AG20443 (cell line): ENCODE measurements at places on chromosomes 16 and 17.

GRCh38 chr16:89095491-89095951 is 1.9 kb downstream of the ACSF3 start:
- no peak for DNase-seq

DNA sequence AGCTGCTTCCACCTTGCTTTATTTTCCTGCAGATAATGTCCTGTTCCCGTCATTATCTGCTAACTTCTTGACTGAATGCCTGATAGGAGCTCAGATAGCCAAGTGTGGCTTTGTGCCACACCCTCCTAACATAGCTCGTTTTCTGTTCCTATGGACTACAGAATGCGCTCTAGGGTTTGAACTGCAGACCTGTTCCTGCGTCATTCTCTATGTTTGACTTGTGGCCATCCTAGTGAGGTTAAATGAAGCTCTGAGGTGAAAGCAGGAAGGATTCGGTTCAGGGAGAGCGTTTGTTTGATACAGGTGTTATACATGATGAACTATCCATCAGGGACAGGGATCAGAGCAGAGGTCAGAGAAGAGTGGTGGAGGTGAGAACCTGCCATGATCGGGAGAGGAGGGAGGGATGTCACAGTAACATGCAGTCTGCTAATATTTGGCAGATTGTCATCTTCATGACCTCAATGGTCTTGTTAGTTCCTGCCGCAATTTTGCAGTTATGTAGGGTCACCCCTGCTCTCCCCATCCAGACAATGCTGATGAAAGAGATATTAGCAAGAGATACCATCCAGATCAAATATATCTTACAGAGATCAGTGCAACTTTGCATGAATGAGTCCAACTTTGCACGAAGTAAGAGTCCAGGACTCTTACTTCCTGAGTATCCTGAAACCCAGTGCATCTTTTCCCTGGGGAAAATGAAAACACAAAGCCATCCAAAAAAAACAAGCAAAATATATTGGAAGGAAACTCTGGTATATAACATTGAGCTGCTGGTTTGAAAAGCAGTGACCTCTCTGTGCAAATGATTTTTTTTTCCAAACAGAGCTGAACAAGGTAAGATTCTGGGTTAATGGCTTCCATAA is 32.8 kb downstream of the MPHOSPH6 start:
- no peak for DNase-seq

DNA sequence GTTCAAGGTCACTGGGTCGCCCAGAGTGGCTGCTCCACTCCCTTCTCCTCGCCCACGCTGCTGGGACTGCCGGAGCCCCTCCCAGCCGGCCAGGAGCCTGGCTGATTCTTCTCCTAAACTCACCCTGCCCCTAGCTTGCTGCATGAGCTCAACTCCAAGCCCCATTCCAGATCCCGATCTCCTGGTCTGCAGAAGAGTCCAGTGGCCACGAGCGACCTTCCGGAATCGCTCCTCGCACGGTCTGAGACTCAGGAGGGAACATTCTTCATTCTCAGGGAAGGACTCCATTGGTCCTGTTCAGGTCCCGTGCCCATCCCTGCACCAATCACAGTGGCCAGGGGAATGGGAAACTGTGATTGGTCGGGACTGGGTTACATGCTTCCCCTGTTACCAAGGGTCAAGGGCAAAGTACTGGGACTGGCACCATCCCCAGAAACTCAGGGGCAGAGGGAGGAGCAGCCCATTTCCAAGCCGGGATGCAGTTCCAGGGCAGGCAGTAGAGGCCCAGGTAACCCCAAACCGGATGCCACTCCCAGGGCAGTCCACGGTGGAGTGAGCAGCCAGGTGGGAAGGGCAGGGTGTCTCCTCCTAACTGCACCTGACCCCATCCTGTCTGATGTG is 24.5 kb upstream of the CIBAR2 start:
- DNase-seq: no peak

GRCh38 chr16:90084215-90084950 is 7.3 kb upstream of the PRDM7 start:
- DNase-seq: no peak

DNA sequence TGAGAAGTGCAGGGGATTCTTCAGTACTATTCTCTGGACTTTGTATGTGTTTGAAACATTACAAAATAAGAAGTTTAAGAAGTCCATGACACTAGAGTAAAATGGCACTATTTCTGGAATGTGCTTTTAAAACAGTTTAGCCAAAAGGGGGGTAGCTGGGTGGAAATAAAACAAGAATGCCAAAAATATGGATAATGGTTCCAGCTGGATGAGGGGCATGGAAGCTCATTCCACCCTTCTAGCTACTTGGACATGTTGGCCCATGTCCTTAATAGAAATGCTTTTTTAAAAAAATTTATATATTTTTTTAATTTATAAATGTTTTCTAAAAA is 13.1 kb downstream of the ZC3H7A start:
- peak; percentile 36 for DNase-seq

GRCh38 chr17:48546924-48547807 is 2.3 kb upstream of the HOXB2 start:
- DNase-seq: no peak

- DNase-seq: peak; percentile 76
Observed at GRCh38 chr17:49076573-49077384, 55.8 kb upstream of the B4GALNT2 start.

DNA sequence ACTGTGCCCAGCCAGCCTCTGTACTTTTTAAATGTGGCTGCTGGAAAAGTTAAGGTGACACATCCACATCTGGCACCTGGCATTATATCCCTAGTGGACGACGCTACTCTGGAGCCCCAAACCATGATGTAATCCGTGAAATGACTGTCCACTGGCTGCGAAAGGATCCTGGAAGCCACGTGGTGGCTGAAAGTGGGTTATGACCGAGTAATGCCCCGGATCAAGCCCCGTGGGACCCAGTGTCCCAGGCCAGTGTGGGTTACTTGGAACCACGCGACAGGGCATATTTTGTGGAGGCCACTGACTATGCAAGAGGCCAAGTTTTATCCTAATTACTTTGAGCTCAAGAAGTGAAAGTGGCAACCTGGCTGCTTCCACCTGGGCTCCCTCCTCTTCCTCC is 79.6 kb downstream of the PGS1 start:
- no peak for DNase-seq

DNA sequence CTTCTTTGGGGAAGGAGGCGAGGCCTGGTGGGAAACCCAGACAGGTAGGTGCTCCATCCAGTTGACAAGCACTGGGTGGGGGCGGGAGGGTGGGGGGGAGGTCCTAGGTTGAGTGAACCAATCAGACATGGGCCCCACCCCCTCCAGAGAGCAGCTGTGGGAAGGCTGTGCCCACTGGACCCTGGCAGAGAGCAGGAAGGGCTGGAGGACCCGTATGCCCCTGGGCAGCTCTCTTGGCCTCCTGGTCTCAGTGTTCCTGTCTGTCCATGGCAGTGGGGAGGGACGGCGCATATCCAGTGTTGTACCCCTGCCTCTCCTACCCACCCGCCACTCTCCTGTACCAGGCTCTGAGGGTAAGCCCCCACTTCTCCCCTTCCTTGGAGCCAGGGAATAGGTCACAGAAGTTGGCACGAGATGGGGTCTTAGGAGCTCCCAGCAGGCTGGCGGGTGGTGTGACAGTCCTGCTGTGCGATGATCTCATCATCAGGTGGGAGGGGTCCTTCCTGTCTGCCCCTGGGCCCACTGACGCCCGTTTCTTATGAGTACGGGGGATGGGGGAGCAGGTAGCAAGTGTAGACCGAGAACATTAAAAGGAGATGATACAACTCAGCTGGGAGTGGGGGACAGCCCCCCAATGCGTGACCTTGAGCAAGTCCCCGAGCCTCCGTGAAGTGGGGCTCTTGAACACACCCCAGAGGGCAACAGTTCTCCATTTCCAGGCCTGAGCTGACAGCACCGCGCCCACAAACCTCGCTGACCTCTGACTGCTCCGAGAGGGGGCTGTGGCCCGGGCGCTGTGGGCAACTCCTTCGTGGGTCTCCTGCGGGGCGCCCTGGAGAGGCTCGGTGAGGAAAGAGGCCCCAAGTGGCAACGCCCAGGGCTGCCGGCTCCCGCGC is 1.2 kb upstream of the ZFPM1 start:
- no peak for DNase-seq

- no peak for DNase-seq
Observed at GRCh38 chr16:59864981-59865666, 1131.0 kb upstream of the GOT2 start.

GRCh38 chr17:6177941-6178694 is 107.9 kb downstream of the WSCD1 start:
- DNase-seq: no peak

GRCh38 chr16:21179126-21179982 is 20.9 kb downstream of the LDAF1 start:
- DNase-seq: no peak

DNA sequence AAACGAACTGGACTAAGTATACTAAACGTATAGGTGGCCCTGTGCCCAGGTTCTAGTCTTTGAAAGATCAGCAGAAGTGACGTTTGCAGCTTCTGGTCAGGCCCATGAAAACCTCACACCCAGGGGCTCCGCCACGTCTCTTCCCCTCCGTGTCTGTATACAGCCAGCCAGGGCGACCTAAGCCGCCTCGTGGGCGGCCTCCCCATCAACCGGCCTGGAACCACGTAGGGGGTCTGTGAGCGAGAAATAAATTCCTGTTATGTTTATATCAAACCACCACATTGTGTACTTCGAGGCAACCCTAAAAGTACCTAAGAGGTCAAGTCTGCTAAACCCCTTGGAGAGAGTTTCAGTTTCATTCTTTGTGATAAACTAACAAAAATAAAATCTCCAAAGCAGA is 6.8 kb downstream of the TK1 start:
- DNase-seq: no peak

DNA sequence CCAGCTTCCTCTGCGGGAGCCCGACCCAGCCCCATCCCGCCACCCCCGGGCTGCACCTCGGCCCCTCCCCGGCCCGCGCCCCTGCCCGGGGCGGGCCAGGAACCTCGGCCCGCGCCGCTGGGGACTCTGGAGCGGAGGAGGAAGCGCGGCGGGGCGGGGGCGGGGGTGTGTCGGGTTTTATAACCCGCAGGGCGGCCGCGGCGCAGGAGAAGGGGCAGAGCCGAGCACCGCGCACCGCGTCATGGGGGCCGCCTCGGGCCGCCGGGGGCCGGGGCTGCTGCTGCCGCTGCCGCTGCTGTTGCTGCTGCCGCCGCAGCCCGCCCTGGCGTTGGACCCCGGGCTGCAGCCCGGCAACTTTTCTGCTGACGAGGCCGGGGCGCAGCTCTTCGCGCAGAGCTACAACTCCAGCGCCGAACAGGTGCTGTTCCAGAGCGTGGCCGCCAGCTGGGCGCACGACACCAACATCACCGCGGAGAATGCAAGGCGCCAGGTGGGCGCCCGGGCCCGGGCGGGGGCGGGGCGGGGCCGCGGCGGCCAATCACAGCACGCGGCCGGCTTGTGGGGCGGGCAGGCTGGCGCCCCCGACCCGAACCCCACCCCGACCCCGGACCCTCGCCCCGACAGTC is at the start of gene ACE:
TSS of gene ACE (plus strand) at position 208 of the 626 bp plus-strand sequence. CDS start at position 242, 34 bp downstream.
- DNase-seq: peak; percentile 62

DNA sequence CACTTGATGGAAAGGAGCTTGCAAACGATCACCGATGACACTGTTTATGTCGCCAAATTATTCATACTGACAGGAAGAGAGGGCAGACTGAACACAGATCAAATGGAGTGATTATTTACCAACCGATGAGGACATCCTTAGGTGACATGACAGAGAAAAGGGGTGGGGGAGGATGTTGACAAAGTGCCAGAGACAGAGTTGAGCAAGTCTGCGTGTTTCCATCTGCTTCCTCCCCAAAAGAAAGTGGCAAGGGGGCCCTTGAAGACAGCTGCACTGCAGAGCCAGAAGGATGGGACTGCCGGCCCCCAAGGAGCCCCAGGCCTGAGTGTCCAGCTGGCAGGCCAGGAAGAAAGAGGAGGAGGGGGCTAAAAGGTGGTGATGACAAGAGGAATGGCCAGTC is 191.0 kb upstream of the RPL38 start:
- no peak for DNase-seq

DNA sequence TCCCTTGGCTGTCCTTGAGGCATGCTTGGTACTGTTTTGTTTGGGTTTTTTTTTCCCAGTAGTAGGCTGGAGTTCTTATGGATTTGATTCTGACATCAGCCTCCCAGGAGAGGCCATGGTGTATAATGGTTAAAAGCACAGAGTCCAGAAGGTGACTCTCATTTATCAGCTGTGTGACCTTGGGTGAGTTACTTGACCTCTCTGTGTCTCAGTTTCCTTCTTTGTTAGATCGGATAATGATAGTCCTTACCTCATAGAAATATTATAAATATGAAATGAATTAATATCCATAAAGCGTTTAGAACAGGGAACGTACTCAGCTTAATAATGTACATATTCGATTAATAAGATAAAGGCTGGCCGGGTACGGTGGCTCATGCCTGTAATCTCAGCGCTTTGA is 370.7 kb upstream of the HSBP1 start:
- DNase-seq: no peak
